ENCODE measurements at places on chromosomes 7 and 10.

- no peak for DNase-seq
Measured at GRCh38 chr7:69516238-69516820, 81.9 kb upstream of the AUTS2 start.

DNA sequence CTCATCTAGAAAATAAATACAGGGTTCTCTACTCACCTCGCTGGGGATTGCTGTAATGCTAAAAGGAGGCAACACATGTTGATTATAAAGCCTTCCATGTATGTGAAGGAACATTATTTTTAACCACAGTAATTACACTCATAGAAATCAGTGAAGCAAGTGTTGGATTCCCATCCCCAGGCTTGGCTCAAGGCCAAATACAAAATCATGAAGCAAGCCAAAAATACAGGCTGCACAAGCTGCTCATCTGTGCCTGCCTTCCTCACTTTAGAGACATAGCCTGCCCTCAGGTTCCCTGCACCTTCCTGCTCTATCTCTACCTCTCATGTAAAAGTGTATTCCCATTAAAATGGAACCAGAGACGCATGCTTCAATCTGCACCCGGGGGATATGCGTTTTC is 1077.1 kb upstream of the C7orf33 start:
- DNase-seq = no peak

GRCh38 chr10:48491392-48492139 is 113.3 kb downstream of the ARHGAP22 start:
- DNase-seq = no peak

GRCh38 chr10:91197127-91197526 is 23.3 kb upstream of the PCGF5 start:
- no peak for DNase-seq

DNA sequence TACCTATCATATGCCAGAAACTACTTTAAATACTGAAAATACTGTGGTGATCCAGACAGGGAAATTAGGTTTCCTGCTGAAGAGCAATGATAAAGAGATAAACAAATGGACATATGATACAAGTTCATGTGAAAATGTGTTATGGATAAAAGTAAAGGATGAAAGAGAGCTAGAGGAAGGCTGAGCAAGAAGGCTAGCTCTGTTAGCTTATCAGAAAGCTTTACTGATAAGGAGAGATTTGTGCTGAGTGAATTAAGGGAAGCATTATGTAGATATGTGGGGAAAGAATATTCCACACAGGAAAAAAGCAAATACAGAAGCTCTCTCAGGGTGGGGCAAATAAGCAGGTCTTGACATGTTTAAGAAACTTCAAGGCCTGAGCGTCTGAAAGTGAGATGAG is 308.4 kb downstream of the HDAC9 start:
- no peak for DNase-seq

- no peak for DNase-seq
Measured at GRCh38 chr7:28018446-28018845, 162.1 kb downstream of the JAZF1 start.

DNA sequence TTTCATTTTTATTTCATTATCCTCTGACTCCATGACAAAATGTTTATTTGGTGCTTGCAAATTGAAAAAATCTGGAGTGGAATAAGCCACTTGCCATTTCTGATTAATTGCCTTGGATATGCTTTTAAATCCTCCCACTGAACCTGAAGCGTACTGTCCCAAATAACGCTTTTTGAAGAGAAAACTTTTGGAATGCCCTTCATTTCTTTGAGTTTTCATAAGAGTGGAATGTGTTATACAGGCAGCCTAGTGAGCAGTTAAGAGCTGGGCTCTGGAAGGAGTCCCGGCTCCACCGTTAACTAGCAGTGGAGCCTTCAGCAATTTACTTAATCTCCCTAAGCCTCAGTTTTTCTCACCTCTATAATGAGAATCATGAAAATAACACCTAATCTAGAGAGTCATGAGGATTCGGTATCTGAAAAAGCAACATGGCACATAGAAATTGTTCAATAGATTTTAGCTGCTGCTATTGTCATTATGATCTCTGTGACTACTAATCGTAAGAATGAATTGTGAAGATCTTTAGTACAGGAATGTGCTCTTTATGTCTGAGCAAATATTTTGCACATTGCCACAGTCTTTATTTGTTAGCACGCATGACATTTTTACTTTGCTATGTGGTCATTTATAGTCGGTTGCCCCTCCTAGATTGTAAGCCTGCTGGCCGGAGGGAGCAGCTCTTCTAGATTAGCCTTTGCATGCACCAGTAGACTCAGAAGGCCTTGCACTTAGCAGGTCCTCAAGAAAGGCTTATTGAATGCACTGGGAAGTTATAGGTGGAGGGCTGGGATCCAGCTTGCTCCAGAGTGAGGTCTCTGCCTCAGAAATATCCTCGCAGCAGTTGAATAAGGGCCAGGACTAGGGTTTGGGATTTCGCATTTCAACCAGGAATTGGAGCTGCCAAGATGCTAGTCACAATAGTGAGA is 59.4 kb downstream of the PLCE1 start:
- DNase-seq = no peak

DNA sequence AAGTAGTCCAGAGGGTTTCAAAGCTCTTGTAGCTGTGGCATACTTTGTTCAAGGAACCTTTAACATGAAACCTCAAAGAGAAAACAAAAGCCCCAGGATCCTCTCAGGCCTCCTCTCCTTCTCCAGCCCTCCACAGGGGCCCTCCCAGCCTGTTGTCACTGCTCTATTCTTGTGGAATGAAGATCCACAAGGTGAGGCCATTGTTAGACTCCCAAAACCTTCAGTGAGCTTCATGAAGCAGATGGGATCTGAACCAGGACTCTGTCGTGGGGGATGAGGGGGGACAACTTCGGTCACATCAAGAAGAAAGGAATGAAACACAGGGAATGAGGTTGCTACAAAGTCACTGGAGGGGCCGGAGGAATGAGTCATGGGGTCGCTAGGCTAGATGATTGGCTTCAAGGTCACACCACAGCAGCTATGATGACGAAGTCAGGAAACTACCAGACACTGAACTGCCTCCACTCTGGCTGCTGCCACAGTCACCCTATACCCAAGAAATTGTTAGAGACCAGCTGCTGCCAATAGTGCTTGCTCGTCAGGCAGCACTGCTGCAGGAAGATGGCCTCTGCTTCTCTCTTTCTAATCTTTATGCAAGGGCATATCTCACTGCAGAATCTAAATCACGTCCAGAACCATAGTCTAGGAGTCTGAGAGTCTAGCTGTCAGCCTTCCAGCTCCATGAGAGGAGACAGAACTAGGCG is 208.8 kb downstream of the HIBADH start:
- DNase-seq = no peak

GRCh38 chr10:116696919-116697318 is 45.4 kb downstream of the HSPA12A start:
- no peak for DNase-seq

DNA sequence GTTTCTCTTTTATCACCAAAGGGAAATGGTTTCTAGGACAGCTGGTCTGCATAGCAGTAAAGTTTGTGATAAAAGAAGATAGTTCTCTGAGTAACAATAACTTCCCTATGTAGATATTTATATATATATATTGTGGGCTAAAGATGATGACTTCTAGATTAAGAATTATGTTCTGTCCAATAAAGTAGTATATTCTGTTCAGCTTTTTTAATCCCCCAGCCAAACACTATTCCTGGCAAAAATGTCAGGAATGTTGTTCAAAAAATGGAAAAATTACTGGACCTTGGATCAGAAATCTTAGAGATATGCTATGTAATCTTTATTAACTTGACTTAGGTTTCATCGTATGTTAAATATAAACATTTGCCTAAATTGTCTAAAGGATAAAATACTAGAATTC is 136.3 kb upstream of the GNAI1 start:
- no peak for DNase-seq

DNA sequence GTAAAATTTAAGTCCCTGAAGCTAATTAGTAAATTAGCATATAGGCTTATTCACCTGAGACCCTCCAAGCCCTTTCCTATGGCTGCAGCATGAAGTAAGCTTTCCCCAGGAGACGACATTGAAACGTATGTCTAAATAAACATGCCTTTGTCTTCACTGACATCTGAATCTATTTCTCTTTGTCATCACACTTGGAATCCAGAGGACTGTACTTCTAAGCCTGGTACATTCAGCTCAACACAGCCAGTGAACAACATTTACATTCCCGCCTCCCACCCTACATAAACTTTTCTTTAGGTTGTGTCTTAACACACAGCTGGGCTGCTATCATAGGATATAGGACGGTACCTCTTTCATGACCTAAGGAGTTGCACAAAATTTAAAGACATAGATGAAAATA is 414.4 kb downstream of the SFMBT2 start:
- no peak for DNase-seq

DNA sequence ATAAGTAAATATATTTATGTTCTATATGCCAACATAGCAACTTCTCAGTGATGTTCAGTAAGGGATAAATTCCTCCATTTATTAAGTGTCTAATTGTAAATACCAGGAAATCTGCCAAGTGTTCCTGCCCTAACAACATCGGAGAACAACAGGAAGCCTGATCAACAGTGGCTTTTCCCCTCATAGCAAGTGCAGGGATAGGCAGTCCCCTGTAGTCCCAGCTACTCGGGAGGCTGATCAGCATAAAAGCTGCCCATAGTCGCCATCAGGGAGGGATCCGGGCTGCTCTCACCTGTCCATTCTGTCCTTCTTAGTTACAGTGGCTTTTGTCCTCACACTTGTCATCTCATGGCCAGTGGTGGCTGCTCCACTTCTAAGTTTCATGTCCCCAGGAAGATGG is 141.3 kb downstream of the IDE start:
- no peak for DNase-seq

- no peak for DNase-seq
Measured at GRCh38 chr7:42151309-42151708, 85.7 kb downstream of the GLI3 start.

- DNase-seq = no peak
Measured at GRCh38 chr7:1719913-1720312, 49.8 kb downstream of the ELFN1 start.
